ENCODE measurements at places on chromosomes 6 and 20.

DNA sequence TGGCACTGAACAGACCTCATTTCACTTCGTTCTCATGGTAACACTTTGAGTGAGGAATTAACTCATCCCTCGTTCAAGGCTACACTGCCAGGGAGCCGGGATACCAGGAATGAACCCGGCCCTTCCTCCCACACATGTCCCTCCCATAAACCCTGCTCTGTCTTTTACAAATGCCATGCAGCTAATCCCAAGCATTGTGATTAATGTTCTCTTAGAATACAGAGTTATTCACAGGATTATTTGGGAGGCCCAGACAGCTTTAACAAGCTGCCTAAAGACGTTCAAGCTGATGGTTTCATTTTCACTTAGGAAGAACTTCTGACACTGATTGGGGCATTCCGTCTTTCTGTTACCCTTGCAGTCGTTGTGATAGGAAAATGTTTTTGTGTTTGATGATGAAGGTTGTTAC, 42.5 kb upstream of the CD83 start:
- no peak for DNase-seq

GRCh38 chr6:95233879-95234278, 343.5 kb upstream of the MANEA start:
- DNase-seq = no peak

GRCh38 chr6:106102034-106102433, 15.9 kb downstream of the PRDM1 start:
- no peak for DNase-seq

DNA sequence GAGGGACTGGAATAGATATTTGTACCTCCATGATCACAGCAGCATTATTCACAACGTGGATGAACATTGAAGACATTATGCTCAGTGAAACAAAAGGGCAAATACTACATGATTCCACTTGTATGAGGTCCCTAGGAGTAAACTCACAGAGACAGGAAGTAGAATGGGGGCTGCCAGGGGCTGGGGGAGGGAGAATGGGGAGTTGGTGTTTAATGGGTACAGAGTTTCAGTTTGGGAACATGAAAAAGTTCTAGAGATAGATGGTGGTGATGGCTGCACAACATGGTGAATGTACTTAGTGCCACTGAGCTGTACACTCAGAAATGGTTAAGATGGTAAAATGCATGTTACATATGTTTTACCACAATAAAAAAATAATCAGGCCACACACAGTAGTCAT, 164.3 kb upstream of the RREB1 start:
- peak; percentile 43 for DNase-seq

DNA sequence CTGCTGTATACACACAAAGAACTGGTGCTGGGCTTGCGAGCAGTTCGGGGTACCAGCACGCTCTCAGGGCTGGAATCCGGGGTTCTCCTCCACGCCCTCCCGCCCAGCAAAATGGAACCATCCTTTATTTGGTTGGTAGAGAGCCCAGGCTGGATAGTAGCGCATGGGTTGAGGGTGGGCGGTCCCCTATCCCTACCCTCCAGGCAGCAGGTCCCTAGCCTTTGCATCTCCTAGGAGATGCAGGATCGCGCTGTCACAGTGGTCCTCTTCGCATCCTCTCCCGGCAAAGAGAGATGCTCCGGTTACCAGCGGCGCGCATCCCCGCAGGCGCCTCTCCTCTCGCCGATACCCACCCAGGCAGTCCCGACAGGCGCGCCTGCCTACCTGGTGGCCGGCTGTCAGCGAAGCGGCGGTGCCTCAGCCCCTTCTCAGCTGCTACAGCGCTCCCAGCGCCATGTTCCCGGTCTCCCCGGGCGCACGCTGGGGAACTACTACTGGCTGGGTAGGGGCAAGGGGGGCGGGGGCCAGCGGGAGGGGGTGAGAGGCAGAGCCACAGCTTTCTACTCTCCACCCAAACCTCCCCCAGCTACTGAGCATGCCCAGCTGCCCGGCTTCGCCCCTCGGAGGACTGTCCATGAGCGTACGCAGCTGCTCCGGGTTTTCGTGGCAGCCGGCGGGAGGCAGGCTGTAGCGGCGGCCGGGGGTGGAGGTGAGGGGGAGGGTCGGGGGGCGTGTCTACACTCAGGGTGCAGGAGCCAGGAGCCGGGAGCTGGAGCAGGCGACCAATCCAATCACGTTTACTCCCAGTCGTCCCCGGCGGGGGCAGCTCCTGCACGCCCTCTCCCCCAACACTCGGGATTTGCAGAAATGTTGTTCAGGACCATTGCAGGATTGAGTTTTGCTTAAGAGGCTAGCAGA, at the start of gene PAK5:
TSS of gene PAK5 (minus strand) at position 699 of the 918 bp plus-strand sequence. CDS start 194,748 bp downstream, outside the sequence.
- DNase-seq = no peak

DNA sequence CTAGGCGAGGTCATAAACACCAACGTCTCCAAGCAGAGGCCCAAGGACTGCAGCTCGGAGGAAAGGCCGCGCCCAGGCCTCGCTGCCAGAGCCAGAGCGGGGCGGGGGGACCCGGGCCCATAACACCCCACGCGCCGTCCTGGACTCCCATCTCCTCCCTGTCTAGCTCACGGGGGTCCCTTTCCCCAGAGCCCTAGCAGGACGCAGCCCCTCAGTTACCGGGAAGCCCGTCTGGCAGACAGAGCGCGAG, 44.9 kb downstream of the MDFI start:
- DNase-seq = no peak

- no peak for DNase-seq
These were observed 50.4 kb upstream of the TLDC2 start for GRCh38 chr20:36825385-36826104.

DNA sequence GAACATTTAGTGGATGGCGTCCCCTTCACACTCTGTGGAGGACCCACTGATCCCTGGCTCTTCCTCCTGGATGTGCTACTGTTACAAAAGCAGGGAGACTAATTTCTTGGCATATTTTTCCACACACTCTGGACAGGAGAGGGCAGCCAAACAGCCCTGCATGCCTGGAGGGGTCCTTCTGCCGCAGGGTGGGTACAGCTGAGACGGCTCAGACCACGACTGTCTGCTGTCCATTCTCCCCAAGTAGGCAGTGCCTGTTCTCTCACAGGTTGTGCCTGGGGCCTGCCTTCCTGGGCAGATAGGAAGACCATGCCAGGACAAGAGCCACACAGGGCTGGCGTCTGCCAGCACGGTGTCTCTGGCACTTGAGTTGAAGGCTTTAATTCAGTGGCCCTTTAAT, 260.1 kb downstream of the FOXC1 start:
- no peak for DNase-seq

GRCh38 chr6:37702314-37702713, 4.6 kb upstream of the MDGA1 start:
- no peak for DNase-seq

- DNase-seq = no peak
These were observed 74.7 kb upstream of the SLC4A11 start for GRCh38 chr20:3313683-3314065.

GRCh38 chr6:113524826-113525225, 332.3 kb upstream of the MARCKS start:
- DNase-seq = no peak

GRCh38 chr6:148700741-148701311, 46.0 kb upstream of the UST start:
- peak; percentile 6 for DNase-seq

GRCh38 chr6:2705256-2705655, 45.5 kb downstream of the MYLK4 start:
- no peak for DNase-seq

DNA sequence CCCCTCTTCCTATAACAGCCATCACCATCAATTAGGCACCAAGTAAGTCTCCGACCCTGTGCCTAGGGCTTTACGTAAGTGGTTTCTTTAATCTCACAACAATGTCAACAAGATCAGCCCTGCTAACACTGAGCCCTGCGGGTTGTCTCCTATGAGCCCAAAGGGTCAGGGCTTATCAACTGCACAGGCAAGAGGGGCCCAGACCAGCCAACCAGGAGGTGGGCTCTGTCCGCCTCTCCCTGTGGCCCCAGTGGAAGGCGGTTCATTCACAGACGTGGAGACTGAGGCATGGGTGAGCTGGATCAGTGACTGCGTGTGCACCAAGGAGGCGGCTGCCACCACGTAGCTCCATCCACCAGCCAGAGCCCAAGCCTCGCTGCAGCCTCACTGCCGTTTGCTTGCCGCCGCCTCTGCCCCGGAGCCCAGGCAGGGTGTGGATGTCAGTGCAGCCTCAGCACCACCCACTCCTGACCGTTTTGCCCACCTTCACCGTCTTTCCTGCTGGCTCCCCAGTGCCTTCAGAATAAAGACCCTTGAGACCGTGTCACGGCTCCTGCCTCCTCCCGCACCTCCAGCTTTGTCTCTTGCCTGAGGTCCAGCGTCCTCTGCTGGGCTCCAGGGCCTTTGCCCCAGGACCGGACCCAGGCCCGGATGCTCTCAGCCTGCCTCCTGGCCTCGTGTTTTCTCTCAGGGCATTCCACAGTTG, 78.7 kb downstream of the DLL1 start:
- no peak for DNase-seq

DNA sequence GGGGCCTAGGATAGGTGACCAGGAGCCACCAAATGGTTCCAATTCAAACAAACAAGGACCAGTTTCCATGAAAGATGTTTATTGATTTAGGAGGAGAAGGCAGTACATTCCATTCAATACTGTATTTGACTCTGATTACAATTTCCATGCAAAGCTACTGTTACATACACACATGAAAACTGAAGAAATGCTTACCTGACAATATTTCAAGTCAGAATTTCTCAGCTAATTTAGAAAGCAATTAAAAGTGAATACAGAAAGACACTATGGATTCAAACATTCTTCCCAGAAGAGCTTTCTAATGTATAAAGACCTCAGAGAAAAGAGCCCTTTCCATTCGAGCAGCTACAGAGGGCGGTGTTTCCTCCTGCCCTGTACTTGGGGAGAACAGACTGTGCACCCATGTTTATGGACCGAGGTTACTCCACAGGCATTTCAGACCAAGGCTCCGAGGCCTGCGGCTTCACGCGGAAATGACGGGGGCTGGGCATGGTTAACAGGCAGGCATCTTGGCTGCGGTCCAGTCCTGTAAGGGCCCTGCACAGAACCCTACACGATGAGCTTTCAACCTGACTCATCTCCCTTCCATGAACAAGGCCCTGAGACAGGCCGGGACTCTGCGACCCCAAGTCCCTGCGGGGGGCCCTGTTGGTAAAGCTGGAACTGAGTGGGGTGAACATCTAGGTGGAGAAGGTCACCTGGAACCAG, 25.7 kb upstream of the TCFL5 start:
- DNase-seq = peak; percentile 65

GRCh38 chr20:39910536-39910935, 778.5 kb downstream of the MAFB start:
- no peak for DNase-seq

- DNase-seq = no peak
These were observed 35.1 kb upstream of the SMIM8 start for GRCh38 chr6:87287251-87287650.

DNA sequence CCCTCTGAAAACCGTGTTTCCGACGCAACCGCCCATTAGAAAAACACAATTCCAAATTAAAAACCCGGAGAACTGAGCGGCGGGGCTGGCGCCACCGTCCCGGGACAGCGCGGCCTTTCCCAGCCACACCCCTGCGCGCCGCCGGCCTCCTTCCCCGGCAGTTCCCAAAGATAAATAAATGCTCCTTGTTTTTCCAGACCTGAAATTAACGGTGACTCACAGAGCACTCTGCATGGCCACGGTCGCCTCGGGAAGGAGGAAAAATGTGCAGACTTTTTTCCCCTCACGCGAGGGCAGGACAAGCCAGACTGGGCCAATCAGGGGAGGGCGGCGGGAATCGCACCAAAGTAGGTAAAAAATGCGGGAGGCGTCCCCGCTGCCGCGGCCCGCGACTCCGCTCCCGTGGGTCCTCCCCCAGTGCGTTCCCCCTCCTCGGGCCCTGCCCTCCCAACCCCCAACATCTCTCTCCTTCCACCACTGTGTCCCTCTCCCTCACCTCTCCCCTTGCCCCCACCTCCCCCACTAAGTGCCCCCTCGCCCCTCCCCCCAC, 828 bp upstream of the DSTN start:
- peak; percentile 36 for DNase-seq

GRCh38 chr6:148653138-148653776, 93.6 kb upstream of the UST start:
- DNase-seq = no peak

GRCh38 chr6:162621246-162621645, 106.3 kb downstream of the PRKN start:
- no peak for DNase-seq

GRCh38 chr6:11653028-11653583, 115.6 kb downstream of the TMEM170B start:
- no peak for DNase-seq

GRCh38 chr6:118981884-118982574, 47.1 kb upstream of the MCM9 start:
- DNase-seq = no peak

GRCh38 chr20:45685896-45686295, 15.9 kb upstream of the WFDC11 start:
- no peak for DNase-seq

DNA sequence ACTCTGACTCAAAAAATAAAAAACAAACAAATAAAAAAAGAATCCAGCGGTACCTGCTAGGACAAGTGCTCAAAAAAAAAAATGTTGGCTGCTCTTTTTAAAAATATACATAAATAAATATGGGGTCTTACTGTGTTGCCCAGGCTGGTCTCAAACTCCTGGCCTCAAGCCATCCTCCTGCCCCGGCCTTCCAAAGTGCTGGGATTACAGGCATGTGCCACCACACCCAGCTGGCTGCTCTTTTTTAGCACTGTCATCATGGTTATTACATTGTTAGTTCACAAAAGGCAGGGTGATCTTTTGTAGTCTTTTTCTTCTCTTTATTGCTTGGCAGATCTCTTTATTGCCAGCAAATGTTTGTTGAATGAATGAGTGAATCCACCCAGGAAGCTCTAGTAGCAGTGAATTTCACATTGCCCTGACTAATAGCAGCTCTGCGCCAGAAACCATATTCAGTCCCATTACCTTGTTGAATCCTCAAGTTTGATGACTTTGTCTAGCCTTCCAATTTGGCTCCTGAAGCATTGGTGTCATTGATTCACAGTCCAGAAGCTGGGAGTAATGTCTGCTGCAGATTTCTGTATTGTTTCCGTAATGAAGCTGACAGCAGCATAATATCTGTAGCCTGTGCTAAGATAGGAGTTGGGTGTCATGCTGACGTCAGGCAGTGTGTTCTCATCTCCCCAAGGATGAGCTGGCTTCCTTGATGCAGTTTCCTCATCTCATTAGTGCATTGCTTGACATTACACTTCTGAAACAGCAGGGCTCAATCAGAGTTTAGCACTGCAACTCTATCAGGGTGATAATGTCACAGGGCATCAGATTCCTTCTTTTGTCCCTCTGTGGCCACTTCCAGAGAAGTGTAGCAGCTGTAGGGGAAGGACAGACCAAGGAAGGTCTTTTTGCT, 84.9 kb upstream of the TGM3 start:
- no peak for DNase-seq

- DNase-seq = no peak
These were observed 91.7 kb upstream of the EPB41L1 start for GRCh38 chr20:36062799-36063198.

Measured in hematopoietic multipotent progenitor cell treated with erythropoietin and hydrocortisone succinate and interleukin-3 and kit ligand, for 8 days (in vitro differentiated cells).